Body of pancreas (tissue), 4 donors: ENCODE measurements at places on chromosomes 1 and 21.

- peak; percentile 39 for DNase-seq
- peak overlapping the region; percentile 86 for H3K27ac ChIP-seq
- H3K4me1 ChIP-seq = peaks cover 85% of the 10 kb centered on the region
These were observed 9.6 kb downstream of the SMAP2 start for GRCh38 chr1:40383095-40383487.

- no peak overlapping the region for H3K4me3 ChIP-seq
- H3K27ac ChIP-seq = peak overlapping the region; percentile 18
- no peaks in the 10 kb centered on the region for H3K27me3 ChIP-seq
These were observed 134.0 kb upstream of the IRF2BP2 start for GRCh38 chr1:234743791-234744611.

DNA sequence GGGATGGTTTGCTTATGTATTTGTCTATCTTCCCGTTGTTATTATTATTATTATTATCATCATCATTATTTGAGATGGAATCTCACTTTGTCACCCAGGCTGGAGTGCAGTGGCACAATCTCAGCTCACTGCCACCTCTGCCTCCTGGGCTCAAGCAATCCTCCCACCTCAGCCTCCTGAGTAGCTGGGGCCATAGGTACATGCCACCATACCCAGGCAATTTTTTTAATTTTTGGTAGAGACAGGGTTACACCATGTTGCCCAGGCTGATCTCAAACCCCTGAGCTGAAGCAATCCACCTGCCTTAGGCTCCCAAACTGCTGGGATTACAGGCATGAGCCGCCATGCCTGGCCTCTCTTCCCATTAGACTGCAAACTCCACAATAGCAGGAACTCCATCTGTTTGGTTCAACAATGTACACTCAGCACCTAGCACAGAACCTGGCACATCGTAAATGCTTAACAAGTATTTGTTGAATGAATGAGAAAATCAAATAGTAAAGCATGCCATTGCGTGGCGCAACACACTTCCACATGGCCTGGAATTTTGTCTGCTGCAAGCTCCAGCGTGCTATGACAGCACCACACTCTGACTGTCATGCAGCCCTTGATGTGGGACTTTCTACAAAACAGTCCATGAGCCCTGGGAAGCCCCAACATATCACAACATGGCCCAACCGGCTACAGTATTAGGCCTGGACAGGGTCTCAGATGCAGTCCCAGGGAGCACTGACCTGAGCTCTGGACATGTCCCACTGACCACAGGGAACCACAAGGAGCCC is 3.8 kb upstream of the TINAGL1 start:
- no peak for DNase-seq
- H3K4me1 ChIP-seq = peaks cover 62% of the 10 kb centered on the region
- peak overlapping the region; percentile 68 for H3K27ac ChIP-seq
- H3K36me3 ChIP-seq = no peaks in the 10 kb centered on the region

DNA sequence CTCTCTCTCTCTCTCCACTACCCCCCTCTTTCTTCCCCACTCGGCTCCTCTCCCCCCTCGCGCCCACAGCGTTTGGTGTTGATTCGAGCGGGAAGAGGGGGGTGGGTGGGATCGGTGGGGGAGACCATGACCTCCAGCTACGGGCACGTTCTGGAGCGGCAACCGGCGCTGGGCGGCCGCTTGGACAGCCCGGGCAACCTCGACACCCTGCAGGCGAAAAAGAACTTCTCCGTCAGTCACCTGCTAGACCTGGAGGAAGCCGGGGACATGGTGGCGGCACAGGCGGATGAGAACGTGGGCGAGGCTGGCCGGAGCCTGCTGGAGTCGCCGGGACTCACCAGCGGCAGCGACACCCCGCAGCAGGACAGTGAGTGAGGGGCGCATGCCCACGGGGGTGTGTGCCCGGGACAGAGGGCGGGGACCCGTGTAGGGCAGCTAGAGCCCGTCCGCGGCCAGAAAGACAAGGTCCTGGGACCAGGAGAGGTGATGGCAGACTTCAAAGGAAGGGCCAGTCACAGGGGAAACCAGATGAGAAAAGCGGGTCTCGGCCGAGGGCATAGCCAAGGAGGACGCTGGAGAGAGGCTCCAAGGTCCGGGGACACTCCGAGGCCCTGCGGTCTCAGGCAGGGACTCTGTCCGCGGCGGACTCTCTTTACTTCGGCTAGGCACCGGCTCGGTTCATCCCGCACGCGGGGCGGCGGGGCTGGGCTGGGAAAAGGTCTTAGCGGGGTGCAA is at the start of gene PRRX1:
PRRX1 (plus strand) TSS at position 39 of the 735 bp plus-strand sequence; CDS start at position 127, 88 bp downstream.
- H3K27me3 ChIP-seq = peaks cover 37% of the 10 kb centered on the region
- no peak within 1 kb of the TSS for H3K27ac ChIP-seq
- H3K4me1 ChIP-seq = peaks cover 36% of the 10 kb centered on the region
- H3K36me3 ChIP-seq = no peaks in the 10 kb centered on the region

DNA sequence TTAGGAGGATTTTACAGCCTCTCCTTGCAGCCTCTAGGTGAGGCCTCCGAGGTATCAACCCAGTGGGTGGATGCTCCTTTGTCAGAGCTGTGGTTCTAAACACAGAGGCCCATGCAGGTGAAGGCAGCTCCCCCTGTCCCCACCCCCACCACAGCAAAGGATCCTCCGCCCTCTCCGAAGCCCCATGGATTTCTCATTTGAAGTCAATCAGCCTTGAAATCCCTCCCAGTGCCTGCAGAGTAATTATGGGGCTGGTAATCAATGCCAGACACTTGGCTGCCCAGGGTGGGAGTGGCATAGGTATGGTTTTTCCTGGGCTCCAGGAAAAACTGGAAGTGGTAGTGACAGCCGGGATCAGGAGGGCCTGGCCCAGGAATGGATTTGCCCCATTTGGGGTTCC is 119.5 kb upstream of the CSF3R start:
- DNase-seq = no peak
- H3K27ac ChIP-seq = no peak overlapping the region
- no peaks in the 10 kb centered on the region for H3K36me3 ChIP-seq
- no peaks in the 10 kb centered on the region for H3K4me1 ChIP-seq
- no peaks in the 10 kb centered on the region for H3K27me3 ChIP-seq

DNA sequence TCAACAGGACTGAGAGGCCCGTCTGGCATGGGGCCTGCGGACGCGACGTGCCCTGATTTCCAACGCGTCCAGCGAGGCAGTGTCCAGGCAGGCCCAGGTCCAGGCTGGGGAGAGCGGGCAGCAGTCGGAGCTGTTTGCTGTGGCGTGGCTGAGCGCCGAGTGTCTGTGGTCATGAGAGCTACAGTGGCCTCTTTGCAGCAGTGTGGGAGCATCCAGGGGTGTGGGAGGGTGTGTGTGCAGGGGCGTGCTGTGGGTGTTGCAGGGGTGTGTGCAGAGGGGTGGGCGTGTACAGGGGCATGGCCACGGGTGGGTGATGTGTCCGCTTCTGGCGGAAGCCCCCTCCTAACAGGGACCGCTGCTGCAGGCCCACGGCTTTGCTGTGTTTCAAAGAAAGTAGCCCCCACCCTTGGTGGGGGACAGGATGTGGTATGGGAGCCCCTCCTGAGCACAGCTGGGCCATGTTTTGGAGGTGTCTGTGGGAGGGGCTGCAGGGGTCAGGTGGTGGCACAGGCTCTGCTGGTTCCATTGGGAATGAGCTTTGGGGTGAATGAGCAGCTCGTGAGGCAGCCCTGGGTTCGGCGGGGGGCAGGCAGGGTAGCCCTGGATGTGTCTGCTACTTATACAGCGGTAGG is 17.7 kb downstream of the PLCH2 start:
- H3K4me1 ChIP-seq = no peaks in the 10 kb centered on the region
- no peaks in the 10 kb centered on the region for H3K27me3 ChIP-seq
- no peak for DNase-seq
- no peaks in the 10 kb centered on the region for H3K36me3 ChIP-seq
- no peak overlapping the region for H3K4me3 ChIP-seq

- H3K36me3 ChIP-seq = no peaks in the 10 kb centered on the region
- H3K4me1 ChIP-seq = no peaks in the 10 kb centered on the region
- DNase-seq = no peak
- H3K27ac ChIP-seq = no peak overlapping the region
These were observed 8.8 kb downstream of the RAB7B start for GRCh38 chr1:205994346-205994745.

DNA sequence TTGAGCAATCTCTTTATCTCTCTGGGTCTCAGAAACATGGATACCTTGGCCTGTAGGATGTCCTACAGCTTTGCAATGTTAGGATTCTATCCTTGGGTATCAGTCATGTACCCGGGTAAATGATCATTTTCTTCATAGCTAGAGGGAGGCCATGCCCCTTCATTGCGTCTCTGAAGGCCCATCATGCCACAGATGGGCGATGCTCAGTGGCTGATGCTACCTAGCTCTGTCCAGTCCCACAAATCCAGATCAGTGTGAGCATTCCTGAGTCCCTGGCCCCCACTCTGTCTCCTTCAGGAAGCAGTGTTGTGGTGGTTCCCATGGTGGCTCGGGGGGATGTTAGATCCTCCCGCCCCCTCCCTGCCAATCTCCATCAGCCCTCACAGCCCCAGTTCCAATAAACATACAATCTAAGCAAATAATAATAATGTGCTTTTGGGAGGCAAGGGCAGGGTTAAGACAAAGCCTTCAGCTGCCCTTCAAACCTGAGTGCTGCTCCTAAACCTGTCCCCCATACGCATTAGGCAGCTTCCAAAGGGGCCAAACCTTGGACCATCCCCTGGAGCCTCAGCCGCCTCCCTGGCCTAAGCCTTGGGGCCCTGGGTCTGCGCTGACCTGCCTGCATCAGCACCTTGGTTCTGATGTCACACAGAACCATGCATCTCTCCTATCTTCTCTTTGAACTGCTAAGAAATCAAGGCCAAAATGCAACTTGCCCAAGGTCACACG is 681 bp upstream of the GPR61 start:
- no peaks in the 10 kb centered on the region for H3K36me3 ChIP-seq
- H3K27ac ChIP-seq = no peak overlapping the region
- DNase-seq = no peak
- H3K4me3 ChIP-seq = no peak overlapping the region

DNA sequence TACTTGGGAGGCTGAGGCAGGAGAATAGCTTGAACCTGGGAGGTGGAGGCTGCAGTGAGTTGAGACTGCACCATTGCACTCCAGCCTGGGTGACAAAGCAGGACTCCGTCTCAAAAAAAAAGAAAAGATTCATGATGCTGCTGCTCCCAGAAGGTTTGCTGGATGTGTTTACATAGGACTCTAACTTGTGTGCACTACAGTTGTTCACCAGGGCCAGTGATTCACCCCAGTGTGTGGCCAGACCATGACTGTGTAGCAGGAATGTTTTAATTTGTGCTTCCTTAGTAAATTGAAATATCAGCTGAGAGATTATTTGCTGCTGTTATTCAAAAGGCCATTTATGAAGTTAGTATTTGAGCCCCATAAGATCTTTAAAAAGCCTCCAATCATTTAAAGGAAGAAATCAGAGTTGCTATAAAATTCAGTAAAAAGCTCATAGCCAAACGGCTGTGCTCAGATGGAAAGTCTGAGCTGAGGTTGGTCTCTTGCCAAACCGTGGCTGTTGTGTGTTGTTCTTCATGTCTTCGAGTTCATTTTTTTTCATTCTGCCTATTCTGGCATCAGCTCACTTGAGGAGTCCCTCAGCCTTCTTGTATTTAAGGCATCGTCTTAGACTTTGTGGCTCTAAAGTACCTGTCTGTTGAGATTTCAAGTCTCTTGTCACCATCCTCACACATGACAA is 18.1 kb upstream of the PGD start:
- DNase-seq = no peak
- H3K27me3 ChIP-seq = no peaks in the 10 kb centered on the region
- no peaks in the 10 kb centered on the region for H3K4me1 ChIP-seq

DNA sequence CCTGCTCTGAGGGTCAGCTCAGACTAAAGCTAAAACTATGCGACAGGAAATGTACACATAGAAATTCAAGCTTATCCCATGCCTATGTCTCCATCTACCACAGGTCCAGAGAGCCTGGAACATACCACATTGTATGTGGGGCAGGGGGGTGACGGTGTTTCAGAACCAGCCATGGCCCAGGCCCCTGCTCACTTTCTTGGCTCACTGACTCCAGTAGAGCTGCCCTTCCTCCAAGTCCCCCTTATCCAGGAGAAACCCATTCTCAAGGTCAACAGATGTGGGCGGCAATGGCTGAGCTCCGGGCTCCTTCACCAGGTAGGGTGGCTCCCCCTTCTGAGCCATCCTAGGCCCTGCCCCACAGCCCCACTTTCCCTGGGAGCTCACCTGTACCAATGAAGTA is 21.0 kb downstream of the CACNA1S start:
- no peaks in the 10 kb centered on the region for H3K27me3 ChIP-seq
- no peaks in the 10 kb centered on the region for H3K4me1 ChIP-seq
- H3K4me3 ChIP-seq = no peak overlapping the region
- no peak for DNase-seq
- no peaks in the 10 kb centered on the region for H3K36me3 ChIP-seq

DNA sequence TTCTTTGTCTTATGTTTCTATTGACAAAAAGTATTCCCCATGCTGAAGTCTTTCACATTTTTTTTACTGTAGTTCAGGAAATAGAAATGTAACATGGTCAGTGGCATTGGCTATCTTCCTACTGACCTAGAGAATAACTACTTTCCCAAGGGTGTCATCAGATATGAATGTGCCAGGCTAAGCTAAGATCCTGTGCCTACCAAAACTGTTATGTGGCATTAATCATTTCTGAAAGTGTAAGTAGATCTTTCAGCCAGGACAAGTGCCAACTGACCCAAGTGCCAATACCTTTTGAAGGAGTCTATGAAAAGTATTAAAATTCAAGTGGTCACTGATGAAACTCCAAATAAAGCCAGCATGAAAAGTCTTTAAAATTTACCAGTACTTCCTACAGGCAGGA is 165.3 kb downstream of the TNFSF18 start:
- H3K4me1 ChIP-seq = peaks cover 16% of the 10 kb centered on the region
- H3K27ac ChIP-seq = no peak overlapping the region
- H3K4me3 ChIP-seq = no peak overlapping the region
- no peaks in the 10 kb centered on the region for H3K36me3 ChIP-seq
- peak; percentile 13 for DNase-seq

- no peak overlapping the region for H3K4me3 ChIP-seq
- DNase-seq = no peak
- H3K4me1 ChIP-seq = peaks cover 55% of the 10 kb centered on the region
These were observed 75.8 kb downstream of the ITPKB start for GRCh38 chr1:226663327-226663704.

GRCh38 chr1:12654657-12655056 is 10.8 kb downstream of the AADACL4 start:
- H3K36me3 ChIP-seq = no peaks in the 10 kb centered on the region
- H3K27me3 ChIP-seq = no peaks in the 10 kb centered on the region
- no peak overlapping the region for H3K4me3 ChIP-seq
- no peak for DNase-seq

GRCh38 chr1:10745886-10746455 is 50.5 kb downstream of the CASZ1 start:
- H3K27ac ChIP-seq = no peak overlapping the region
- H3K36me3 ChIP-seq = no peaks in the 10 kb centered on the region
- no peak overlapping the region for H3K4me3 ChIP-seq
- H3K27me3 ChIP-seq = no peaks in the 10 kb centered on the region
- DNase-seq = no peak

- H3K4me3 ChIP-seq = no peak overlapping the region
- no peaks in the 10 kb centered on the region for H3K27me3 ChIP-seq
- H3K27ac ChIP-seq = no peak overlapping the region
- no peak for DNase-seq
- H3K4me1 ChIP-seq = no peaks in the 10 kb centered on the region
These were observed 24.3 kb downstream of the PTGS2 start for GRCh38 chr1:186655876-186656275.
